ENCODE measurements at places on chromosomes 5 and 9.

GRCh38 chr9:117407436-117408022 is 7.3 kb downstream of the ASTN2 start:
- DNase-seq: no peak

GRCh38 chr9:124593651-124594058 is 86.5 kb upstream of the NR5A1 start:
- no peak for DNase-seq

GRCh38 chr5:36897616-36898015 is 21.0 kb downstream of the NIPBL start:
- DNase-seq: no peak

DNA sequence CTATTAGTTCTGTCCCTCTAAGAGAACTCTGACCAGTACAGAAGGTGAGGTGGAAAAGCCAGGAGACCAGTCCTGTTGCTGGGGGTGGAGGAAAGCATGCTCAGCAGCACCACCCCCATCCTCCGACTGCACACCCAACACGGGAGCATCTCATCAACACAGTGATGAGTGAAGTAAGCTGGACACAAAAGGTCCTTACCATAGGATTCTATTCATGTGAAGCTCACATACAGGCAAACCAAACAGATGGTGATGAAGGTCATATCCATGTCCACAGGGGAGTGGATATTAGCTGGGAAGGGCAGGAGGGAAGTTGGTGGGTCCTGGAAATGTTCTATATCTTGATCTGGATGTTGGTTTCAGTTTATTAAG is 14.8 kb upstream of the MARCHF6 start:
- DNase-seq: no peak

Measured in stimulated activated CD8-positive, alpha-beta memory T cell treated with anti-CD3 and anti-CD28 coated beads, Interleukin-4, amount 100 ng/mL, for 4 hours (primary cell).